ENCODE measurements at places on chromosomes 5 and 9. TPM values are rescaled to one million over a fixed set of nuclear protein-coding genes. Genes with fewer than 3 reads are reported as not detected.

PROB1 gene
- total RNA-seq: 4.9 TPM

GRCh38 chr9:21086538-21086937, 8.8 kb upstream of the IFNB1 start:
- peaks cover 19% of the 10 kb centered on the region for H3K4me1 ChIP-seq
- H3K36me3 ChIP-seq: no peaks in the 10 kb centered on the region
- no peak overlapping the region for H3K4me3 ChIP-seq
- no peaks in the 10 kb centered on the region for H3K27me3 ChIP-seq
- no peak for DNase-seq

AGXT2 gene
- not detected for total RNA-seq

GRCh38 chr5:145446412-145446811, 388.7 kb downstream of the PRELID2 start:
- no peaks in the 10 kb centered on the region for H3K27me3 ChIP-seq
- H3K4me1 ChIP-seq: no peaks in the 10 kb centered on the region
- no peak for DNase-seq
- no peaks in the 10 kb centered on the region for H3K36me3 ChIP-seq
- H3K4me3 ChIP-seq: no peak overlapping the region

DNA sequence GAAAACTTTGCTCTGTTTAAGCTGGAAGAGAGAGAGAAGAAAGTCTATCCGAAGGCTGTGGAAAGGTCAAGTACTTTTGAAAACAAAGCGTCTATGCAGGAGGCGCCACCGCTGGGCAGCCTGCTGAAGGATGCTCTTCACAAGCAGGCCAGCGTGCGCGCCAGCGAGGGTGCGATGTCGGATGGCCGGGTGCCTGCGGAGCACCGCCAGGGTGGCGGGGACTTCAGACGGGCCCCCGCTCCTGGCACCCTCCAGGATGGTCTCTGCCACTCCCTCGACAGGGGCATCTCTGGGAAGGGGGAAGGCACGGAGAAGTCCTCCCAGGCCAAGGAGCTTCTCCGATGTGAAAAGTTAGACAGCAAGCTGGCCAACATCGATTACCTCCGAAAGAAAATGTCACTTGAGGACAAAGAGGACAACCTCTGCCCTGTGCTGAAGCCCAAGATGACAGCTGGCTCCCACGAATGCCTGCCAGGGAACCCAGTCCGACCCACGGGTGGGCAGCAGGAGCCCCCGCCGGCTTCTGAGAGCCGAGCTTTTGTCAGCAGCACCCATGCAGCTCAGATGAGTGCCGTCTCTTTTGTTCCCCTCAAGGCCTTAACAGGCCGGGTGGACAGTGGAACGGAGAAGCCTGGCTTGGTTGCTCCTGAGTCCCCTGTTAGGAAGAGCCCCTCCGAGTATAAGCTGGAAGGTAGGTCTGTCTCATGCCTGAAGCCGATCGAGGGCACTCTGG, 32.6 kb downstream of the CD180 start:
- H3K4me3 ChIP-seq: no peak overlapping the region
- H3K4me1 ChIP-seq: peaks cover 41% of the 10 kb centered on the region

GRCh38 chr9:113536483-113537228, 73.1 kb downstream of the RGS3 start:
- peak overlapping the region; percentile 89 for H3K27ac ChIP-seq
- peaks cover 4% of the 10 kb centered on the region for H3K36me3 ChIP-seq
- no peaks in the 10 kb centered on the region for H3K27me3 ChIP-seq
- peaks cover 22% of the 10 kb centered on the region for H3K4me1 ChIP-seq
- no peak for DNase-seq

- H3K4me1 ChIP-seq: no peaks in the 10 kb centered on the region
- no peaks in the 10 kb centered on the region for H3K27me3 ChIP-seq
- H3K36me3 ChIP-seq: no peaks in the 10 kb centered on the region
- H3K4me3 ChIP-seq: no peak overlapping the region
Observed at GRCh38 chr5:2297991-2298390, 415.3 kb upstream of the IRX4 start.

- no peak overlapping the region for H3K4me3 ChIP-seq
- no peaks in the 10 kb centered on the region for H3K36me3 ChIP-seq
- no peaks in the 10 kb centered on the region for H3K4me1 ChIP-seq
- no peaks in the 10 kb centered on the region for H3K27me3 ChIP-seq
Observed at GRCh38 chr5:107320846-107321245, 349.9 kb downstream of the EFNA5 start.

- DNase-seq: no peak
- H3K4me1 ChIP-seq: peaks cover 4% of the 10 kb centered on the region
- H3K27me3 ChIP-seq: no peaks in the 10 kb centered on the region
- H3K27ac ChIP-seq: no peak overlapping the region
Observed at GRCh38 chr9:100600521-100601079, 22.7 kb downstream of the CAVIN4 start.

IL33 gene
- 69.7 TPM for total RNA-seq

DNA sequence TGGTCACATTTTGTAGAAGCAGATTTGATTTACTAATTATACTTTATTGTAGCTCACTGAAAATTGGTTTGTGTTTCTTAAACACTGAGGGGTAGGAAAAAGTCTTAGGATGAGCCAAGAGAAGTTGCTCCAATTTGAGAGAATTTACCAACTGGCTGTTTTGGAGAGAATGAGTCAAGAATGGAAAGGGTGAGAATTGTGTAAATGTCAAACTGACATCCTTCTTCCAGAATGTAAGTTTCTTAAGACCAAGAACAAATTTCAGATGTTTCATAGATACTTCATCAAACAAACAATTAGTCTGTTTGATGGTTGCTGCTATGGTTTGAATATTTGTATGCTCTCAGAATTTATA, 106.2 kb upstream of the TXNDC8 start:
- H3K4me1 ChIP-seq: no peaks in the 10 kb centered on the region
- H3K36me3 ChIP-seq: peaks cover 8% of the 10 kb centered on the region
- DNase-seq: no peak
- no peaks in the 10 kb centered on the region for H3K27me3 ChIP-seq
- H3K4me3 ChIP-seq: no peak overlapping the region
